ENCODE measurements at places on chromosomes 12 and 14.

GRCh38 chr14:95250936-95251335, 68.8 kb downstream of the CLMN start:
- no peak for DNase-seq

DNA sequence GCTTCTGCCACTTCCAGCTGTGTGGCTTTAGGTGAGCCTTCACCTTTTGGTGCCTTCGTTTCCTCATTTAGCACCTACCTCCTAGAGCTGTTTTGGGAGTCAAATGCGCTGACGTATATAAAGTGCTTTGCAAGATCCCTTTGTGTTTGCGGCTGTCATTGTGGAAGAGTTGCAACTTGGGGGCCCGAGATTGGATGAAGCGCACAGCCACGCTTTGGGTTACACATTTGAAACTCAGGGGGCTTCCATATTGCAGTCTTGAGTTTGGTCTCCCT, 636 bp upstream of the ARL6IP4 start:
- no peak for DNase-seq

DNA sequence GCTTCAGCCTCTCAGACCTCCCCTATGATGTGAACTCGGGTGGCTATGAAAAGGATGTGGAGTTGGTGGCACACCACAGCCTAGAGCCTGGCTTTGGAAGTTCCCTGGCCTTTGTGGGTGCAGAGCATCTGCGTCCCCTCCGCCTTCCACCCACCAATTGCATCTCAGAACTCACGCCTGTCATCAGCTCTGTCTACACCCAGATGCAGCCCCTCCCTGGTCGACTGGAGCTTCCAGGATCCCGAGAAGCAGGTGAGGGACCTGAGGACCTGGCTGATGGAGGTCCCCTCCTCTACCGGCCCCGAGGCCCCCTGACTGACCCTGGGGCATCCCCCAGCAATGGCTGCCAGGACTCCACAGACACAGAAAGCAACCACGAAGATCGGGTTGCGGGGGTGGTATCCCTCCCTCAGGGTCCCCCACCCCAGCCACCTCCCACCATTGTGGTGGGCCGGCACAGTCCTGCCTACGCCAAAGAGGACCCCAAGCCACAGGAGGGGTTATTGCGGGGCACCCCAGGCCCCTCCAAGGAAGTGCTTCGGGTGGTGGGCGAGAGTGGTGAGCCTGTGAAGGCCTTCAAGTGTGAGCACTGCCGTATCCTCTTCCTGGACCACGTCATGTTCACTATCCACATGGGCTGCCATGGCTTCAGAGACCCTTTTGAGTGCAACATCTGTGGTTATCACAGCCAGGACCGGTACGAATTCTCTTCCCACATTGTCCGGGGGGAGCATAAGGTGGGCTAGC, 7.0 kb upstream of the RPS26 start:
- DNase-seq: no peak

DNA sequence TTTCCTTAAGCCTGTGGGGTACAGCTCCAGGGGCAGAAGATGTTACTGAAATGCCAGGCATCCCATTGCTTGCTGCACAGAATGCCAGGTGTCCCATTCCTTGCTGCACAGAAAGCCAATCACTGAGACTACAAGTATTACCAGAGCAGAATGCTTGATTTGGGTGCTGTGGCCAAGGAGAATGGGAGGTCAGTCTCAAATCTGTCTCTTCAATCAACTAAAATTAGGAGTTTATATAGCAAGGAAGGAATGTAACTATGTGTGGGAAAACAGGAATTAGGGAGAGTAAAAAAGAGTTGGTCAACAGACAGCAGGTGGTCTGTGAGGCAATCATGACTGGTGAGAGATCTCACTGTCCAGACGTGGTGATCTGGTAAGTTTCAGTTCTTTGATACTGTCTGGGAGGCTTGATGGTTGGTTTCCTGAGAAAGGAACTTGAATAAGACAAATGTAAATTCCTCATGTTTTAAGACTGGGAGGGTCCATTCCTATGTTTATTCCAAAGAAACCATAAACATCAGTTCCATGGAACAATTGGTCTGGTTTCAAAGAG, 31.2 kb upstream of the VASH1 start:
- DNase-seq: no peak

DNA sequence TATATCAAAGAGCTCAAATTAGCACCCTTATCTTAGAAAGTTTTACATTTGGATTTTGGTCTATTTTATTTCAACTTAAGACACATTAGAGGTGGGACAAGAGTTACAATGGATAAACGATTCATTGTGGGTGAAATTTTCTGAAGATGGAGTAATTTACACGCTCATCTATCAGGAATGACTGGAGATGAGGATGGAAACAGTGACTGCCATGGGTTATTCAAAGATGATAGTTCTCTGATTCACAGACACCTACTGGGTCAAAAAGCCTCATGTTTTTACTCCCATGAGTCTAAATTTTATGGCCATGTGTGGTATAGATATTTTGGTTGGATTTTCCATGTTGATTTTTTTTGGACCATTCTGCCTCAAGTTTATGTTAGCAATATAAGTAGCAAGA, 22.1 kb downstream of the SAMD4A start:
- no peak for DNase-seq

GRCh38 chr14:82886670-82887069, 1353.0 kb upstream of the SEL1L start:
- no peak for DNase-seq

Data from T47D (cell line).